Hippocampal formation (tissue), 2 donors: ENCODE measurements at places on chromosomes 2 and 18.
A peak's percentile ranks its signal among the peaks of the same experiment; 100 is the strongest.

DNA sequence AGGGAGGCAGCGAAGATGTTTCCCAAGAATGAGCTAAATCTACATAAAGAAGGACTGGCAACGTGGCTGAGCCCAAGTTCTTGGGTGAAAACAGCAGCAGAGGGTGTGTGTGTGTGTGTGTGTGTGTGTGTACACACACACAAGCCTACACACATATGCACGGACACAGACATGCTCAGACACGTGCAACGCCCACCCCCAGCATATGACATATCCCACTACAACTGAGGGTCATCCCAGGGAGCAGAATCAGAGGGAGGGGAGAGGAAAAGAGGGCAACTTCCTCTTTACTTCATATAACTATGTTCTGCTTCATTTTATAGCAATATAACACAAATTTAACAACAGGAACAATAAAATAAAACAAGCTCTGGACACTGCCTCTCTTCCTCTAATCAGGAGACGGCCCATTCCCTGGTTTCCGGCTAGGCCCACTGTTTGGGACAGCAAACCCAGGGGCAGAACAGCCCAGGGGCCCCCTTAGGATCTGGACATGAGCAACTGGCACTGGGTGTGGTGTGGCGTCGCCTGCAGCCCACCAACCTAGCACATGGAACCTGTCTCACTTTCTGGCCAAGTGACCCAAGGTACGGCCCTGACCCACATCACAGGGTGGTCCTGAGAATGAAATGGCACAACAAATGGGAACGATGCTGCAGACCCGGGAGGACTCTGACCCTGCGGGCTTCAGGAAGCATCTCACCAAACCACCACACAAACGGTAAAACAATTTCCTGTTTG is 25.0 kb downstream of the FAM178B start:
- DNase-seq = no peak

- no peak for DNase-seq
These were observed 14.5 kb downstream of the CYP26B1 start for GRCh38 chr2:72132981-72133720.

DNA sequence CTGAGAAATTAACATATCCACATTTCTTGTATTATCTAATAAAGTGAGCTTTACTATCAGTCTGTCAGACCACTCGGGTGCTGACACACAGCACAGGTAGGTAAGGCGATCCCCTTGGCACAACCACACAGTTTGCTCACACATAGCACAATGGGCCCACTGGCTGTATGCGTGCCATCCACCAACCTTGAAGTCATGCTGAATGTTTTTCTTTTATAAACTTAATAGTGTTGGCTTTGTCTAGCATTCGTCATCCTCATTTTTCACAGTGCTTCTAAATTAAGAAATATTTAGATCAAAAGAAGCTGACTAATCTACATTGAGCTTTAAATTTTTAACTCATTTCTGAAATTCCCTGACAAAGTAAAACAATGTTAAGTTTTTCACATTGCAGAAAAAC is 50.0 kb upstream of the PAPOLG start:
- no peak for DNase-seq

DNA sequence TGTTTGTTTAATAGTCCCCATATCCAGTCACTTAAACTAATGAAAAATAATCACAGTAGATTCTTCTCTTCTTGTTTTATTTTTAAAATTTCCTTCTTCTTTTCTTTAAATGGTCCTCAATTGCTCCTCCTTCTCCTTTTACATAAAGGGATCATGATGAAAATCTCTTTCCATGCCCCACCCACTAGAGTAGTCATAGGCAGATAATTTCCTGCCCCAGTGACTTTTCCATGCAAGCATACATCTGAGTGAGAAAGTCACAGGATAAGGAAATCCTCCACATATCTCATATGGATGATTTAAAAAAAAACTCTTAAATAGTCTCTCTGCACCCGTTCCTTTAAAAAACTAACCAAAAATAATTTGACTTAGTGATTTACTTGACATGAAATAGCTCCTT is 552.3 kb upstream of the SETBP1 start:
- no peak for DNase-seq

- peak; percentile 75 for DNase-seq
These were observed 17.3 kb upstream of the GTF2A1L start for GRCh38 chr2:48600204-48600813.

DNA sequence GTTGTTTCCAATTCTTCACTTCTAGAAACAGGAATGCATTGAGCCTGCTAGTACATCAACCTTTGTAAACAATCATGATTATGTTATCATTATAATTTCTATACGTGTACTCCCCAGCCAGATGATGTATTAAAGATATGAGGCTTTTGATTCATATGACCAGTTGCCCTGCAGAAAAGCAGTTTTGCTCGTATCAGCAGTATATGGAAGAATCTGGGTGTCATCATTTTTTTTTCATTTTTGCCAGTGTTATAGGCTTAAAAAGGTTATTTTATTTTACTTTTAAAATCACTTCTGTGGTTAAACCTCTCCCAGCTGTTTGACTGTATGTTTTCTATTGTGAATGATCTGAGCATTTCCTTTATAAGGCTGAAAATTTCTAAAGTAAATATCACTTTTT is 471.8 kb upstream of the NRP2 start:
- DNase-seq = no peak
